Sigmoid colon (tissue), 7 donors: ENCODE measurements at places on chromosomes 2 and 18.

GRCh38 chr18:58221060-58221725, 177.2 kb downstream of the NEDD4L start:
- DNase-seq: no peak
- H3K27ac ChIP-seq: peak overlapping the region; percentile 64
- no peaks in the 10 kb centered on the region for H3K4me1 ChIP-seq
- H3K4me3 ChIP-seq: peak overlapping the region; percentile 3
- no peaks in the 10 kb centered on the region for H3K36me3 ChIP-seq

GRCh38 chr2:45130736-45131135, 121.5 kb upstream of the SIX2 start:
- DNase-seq: no peak
- H3K4me1 ChIP-seq: no peaks in the 10 kb centered on the region
- no peak overlapping the region for H3K27ac ChIP-seq
- H3K36me3 ChIP-seq: no peaks in the 10 kb centered on the region
- H3K4me3 ChIP-seq: no peak overlapping the region

GRCh38 chr2:173213181-173213580, 137.5 kb downstream of the MAP3K20 start:
- H3K27me3 ChIP-seq: no peaks in the 10 kb centered on the region
- peak overlapping the region; percentile 84 for H3K27ac ChIP-seq
- no peaks in the 10 kb centered on the region for H3K4me1 ChIP-seq
- no peaks in the 10 kb centered on the region for H3K36me3 ChIP-seq

- H3K4me1 ChIP-seq: no peaks in the 10 kb centered on the region
- H3K36me3 ChIP-seq: no peaks in the 10 kb centered on the region
- no peaks in the 10 kb centered on the region for H3K27me3 ChIP-seq
- no peak overlapping the region for H3K27ac ChIP-seq
- no peak overlapping the region for H3K4me3 ChIP-seq
Measured at GRCh38 chr2:60316381-60317033, 236.9 kb downstream of the BCL11A start.

GRCh38 chr2:12642332-12642731, 74.4 kb upstream of the TRIB2 start:
- no peak overlapping the region for H3K27ac ChIP-seq
- H3K36me3 ChIP-seq: no peaks in the 10 kb centered on the region
- H3K27me3 ChIP-seq: no peaks in the 10 kb centered on the region
- no peak for DNase-seq
- H3K4me3 ChIP-seq: no peak overlapping the region

GRCh38 chr2:60966507-60967405, 50.8 kb upstream of the PEX13 start:
- H3K4me1 ChIP-seq: no peaks in the 10 kb centered on the region
- H3K36me3 ChIP-seq: no peaks in the 10 kb centered on the region
- DNase-seq: no peak

- no peaks in the 10 kb centered on the region for H3K27me3 ChIP-seq
- DNase-seq: no peak
- no peaks in the 10 kb centered on the region for H3K36me3 ChIP-seq
- H3K4me1 ChIP-seq: no peaks in the 10 kb centered on the region
- H3K27ac ChIP-seq: peak overlapping the region; percentile 6
- H3K4me3 ChIP-seq: no peak overlapping the region
Measured at GRCh38 chr18:50656841-50657470, 97.1 kb downstream of the MAPK4 start.

- no peaks in the 10 kb centered on the region for H3K4me1 ChIP-seq
- H3K27me3 ChIP-seq: no peaks in the 10 kb centered on the region
- H3K4me3 ChIP-seq: no peak overlapping the region
- DNase-seq: no peak
Measured at GRCh38 chr2:96400049-96401000, 64.8 kb downstream of the NCAPH start.

DNA sequence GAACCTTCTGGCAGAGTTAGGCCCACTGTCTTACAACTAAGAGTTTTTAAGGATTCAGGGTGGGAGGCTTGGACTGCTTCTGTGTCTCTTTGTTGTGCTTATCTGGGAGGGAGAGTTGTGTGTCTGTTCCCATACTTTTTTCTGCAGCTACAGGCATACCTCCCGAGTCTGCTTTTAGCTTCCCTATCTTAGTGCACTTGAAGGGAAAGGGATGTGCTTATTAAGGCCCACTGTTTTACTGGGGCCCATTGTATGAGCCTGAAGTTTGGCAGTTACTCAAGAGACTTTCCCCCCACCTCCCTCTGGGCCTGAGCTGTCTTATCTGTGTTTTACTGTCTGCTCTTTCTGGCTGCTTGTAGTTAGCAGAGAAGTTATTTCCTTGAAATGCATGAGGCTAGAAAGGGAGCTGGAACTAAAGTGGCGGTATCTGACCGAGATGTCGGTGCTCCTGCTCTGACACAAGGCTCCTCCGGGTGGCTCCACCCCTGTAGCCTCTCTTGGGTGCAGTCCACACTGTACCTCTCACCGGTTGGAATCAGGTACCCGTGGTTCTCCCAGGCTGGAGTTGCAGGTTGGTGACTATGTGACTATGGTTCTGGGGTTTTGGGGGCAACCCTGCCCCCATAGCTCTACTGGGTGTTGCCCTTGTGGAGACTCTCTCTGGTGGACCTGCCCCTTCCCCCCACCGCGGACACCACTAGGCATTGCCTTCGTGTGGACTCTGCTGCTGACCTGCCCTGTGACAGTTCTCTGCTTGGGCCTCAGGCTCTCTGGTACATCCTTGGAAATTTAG, 12.9 kb downstream of the UBR3 start:
- DNase-seq: no peak
- no peaks in the 10 kb centered on the region for H3K27me3 ChIP-seq
- no peak overlapping the region for H3K4me3 ChIP-seq
- no peaks in the 10 kb centered on the region for H3K36me3 ChIP-seq
- H3K27ac ChIP-seq: no peak overlapping the region

DNA sequence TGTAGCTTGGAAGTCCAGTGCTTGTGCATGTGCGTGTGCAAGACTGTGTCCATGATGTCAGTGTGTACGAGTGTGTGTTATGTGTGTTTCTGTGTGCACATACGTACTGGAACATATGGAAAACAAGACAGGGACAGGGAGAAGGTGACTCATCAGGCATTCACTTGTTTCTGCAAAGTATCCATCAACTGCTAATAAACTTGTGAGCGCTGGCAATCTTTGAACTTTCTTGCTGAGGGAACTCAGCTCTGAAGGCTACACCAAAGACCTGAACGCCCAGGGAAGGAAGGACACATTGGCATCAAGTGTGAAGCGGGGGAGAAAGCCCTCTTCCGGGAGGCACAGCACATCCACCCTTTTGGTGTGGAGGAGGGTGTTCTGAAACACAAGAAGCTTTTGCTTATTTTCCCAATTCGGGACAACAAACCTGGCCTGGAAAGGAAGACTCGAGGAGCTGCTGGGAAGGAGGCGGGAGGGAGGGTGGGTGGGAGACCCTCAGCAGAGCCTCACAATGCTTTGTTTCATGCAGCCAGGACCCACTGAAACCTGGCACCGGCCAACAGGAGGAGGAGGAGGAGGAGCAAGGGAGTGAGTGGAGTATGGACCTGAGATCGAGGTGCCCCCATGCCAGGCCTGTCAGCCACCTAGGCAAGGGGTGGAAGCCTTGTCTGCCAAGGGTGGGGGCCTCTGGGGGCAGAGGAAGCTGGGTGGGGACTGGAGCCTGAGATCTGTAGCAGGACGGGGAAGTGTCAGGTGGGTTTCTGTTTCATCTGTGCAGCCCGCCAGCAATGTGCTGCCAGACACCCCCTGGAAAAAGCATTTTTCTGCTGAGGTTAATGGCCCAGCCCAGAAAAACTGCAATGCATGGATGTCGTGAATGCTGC, 26.8 kb downstream of the SMAD7 start:
- peaks cover 86% of the 10 kb centered on the region for H3K4me1 ChIP-seq
- DNase-seq: no peak
- no peaks in the 10 kb centered on the region for H3K27me3 ChIP-seq

DNA sequence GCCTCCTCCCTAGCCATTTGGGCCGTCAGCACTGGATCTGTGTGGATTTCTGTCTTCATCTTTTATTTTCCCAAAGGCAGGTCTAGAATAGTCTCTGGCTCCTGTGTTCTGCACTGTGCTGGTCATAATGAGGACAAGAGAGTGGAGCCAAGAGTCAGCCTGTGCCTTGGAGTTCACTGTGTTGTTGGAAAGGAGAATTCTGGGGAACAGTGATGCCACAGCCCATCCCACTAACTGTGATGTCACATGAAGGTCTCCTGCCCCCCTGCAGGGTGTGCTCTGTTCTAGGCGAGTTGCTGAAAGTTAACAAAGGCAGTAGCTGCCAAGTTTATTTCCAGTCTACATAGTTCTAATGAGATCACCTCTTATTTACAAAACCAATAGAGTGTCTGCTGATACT, 248.5 kb downstream of the TPGS2 start:
- H3K36me3 ChIP-seq: no peaks in the 10 kb centered on the region
- H3K4me1 ChIP-seq: no peaks in the 10 kb centered on the region
- no peak overlapping the region for H3K4me3 ChIP-seq
- H3K27ac ChIP-seq: peak overlapping the region; percentile 34
- DNase-seq: peak; percentile 76

DNA sequence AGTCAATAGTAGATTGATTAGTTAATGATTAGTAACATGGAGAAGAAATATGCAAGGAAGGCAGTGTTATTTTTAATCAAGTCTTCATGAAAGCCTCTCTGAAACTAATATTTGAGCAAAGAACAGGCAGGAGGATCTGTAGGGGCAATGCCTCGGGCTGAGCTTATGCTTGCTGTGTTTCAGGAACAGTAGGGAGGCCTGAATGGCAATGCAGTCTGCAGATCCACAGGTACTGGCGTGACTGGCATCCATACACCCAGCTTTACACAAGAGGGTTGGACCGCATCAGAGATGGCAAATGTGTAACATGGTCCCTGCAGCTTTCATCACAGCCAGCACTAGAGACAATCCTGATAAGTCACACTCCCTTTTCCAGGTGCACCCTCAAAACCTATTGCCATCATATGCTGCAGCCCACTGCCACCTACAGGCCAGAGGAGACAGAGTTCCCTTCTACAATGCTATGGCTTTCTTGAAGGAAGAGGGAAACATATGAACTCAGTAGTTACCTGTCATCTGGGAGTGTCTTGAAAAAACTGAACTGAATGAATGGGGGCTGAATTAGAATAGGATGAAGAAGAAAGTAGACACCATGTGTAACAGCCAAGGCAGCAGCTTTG, 582.4 kb upstream of the RAB6C start:
- H3K36me3 ChIP-seq: no peaks in the 10 kb centered on the region
- H3K27me3 ChIP-seq: no peaks in the 10 kb centered on the region
- DNase-seq: no peak
- H3K4me1 ChIP-seq: no peaks in the 10 kb centered on the region
- no peak overlapping the region for H3K4me3 ChIP-seq

DNA sequence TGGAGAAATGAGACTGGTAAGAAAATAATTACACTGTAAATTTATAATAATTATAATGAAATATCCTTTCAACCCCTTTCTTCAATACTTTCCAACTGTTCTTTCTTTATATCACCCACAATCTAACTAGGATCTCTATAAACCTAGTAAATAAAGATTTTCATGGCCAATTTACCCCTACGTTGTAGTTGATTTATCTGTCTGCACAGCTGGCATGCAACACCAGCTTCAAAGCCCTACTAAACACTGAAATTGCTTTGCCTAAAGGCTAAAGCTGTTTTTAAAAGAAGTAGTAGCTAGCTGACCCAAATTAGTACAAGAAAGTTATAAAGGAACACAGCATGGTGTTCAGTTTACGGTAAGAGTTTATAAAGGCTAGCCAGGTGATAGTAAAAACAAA, 140.1 kb downstream of the NOL4 start:
- H3K36me3 ChIP-seq: no peaks in the 10 kb centered on the region
- no peaks in the 10 kb centered on the region for H3K4me1 ChIP-seq
- no peak for DNase-seq
- no peaks in the 10 kb centered on the region for H3K27me3 ChIP-seq
- no peak overlapping the region for H3K4me3 ChIP-seq
- H3K27ac ChIP-seq: no peak overlapping the region
